ENCODE measurements at places on chromosomes 11 and 22. TPM values are rescaled to one million over a fixed set of nuclear protein-coding genes. Genes with fewer than 3 reads are reported as not detected.

GRCh38 chr22:32815943-32816342, 14.4 kb downstream of the TIMP3 start:
- DNase-seq, result no peak

- DNase-seq, result no peak
Measured at GRCh38 chr22:23847991-23848864, 9.4 kb upstream of the DERL3 start.

GRCh38 chr22:39130892-39131855, 21.3 kb downstream of the CBX7 start:
- DNase-seq, result no peak

GRCh38 chr22:41947424-41948080, 600 bp upstream of the CENPM start:
- no peak for DNase-seq

Gene TPH1
- total RNA-seq, result 0.11 TPM

Gene RFPL2
- 4.1 TPM for total RNA-seq
